Activated naive CD4-positive, alpha-beta T cell treated with Interleukin-2 at 50 U/mL for 16 hours (primary cell): ENCODE measurements at places on chromosomes 3 and 15.

DNA sequence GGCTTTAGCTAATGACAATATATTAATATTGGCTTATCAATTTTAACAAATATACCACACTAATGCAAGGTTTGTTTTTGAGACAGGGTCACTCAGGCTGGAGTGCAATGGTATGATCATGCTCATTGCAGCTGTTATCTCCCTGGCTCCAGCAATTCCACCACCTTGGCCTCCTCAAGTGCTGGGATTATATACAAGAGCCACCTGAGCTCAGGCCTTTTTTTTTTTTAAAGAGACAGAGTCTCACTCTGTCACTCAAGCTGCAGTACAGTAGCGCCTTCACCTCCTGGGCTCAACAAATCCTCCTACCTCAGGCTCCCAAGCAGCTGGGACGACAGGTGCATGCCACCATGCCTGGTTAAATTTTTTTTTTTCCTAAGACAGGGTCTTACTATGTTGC is 11.7 kb downstream of the DLG1 start:
- no peak for DNase-seq

DNA sequence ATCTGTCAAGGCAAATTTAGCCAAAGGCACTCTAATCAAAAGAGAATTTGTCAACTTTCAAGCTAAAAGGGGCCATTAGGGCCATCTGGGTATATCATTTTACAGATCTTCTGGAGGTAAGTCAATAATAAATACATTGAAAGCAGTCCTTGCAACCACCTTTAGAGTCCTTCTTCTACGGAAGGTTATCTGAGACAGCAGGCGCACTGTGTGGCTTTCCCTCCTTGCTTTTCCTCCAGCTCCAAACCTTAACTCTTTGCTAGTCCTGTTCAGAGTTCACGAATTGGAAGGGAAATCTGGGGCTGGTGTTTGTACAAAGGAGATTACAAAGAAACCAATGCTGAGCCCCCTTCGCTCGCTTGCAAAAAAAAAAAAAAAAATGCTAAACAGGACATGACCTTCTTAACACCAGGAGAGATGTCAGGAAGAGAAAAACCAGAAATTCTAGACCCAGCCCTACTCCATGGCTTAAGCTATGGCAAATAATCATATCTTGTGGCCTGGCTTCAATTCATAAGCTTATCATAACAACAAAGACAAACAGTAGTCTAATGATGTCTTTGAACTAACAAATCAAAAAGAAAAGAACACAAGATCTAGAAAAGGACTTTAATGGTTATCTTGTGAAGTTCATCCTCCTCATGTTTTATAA is 215.7 kb downstream of the STT3B start:
- no peak for DNase-seq

DNA sequence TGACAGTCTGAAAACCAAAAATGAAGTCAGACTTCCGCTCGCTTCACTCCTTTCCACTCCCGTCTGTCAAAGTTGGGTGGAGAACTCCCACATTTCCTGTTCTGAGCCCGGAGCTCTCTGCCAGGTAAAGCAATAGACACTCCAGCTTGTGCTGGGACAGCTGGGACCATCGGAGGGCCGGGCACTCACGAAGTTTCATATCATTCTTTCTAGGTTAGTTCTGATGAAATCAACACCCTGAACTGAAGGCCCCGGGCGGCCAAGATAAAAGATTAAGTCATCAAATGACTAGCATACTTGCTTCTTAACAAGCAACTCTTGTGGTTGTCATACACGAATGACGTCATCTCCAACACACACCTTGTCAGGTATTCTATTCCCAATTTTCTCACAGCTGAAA is 42.1 kb downstream of the MAGI1 start:
- no peak for DNase-seq

- no peak for DNase-seq
Measured at GRCh38 chr3:52405066-52405465, 39.8 kb downstream of the SEMA3G start.

- DNase-seq, result no peak
Measured at GRCh38 chr3:59094446-59094845, 44.6 kb upstream of the CFAP20DC start.

DNA sequence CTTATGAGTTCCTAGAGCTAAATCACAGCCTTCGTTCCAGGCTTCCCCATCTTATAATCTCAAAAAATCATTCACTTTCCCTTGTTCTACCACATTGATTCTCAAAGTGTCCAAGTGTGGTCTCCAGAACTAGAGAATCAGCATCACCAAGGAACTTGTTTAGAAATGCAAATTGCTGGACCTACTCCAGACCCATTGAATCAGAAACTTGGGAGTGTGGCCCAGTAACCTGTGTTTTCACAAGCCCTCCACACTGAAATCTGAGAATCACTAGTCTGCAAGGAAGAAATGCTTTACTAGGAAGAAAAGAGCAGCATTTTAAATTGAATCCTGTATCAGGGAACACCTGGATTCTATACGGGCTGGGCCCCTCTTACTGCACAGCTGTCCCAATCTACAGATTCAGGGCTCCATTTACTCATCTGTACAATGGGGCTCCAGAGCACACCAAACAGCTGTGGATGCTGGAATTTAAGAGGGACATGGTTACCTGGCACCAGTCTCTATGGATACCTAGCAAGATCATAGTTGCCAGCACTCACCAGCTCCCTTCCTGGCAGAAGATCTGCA is 3.9 kb downstream of the MEGF11 start:
- no peak for DNase-seq

DNA sequence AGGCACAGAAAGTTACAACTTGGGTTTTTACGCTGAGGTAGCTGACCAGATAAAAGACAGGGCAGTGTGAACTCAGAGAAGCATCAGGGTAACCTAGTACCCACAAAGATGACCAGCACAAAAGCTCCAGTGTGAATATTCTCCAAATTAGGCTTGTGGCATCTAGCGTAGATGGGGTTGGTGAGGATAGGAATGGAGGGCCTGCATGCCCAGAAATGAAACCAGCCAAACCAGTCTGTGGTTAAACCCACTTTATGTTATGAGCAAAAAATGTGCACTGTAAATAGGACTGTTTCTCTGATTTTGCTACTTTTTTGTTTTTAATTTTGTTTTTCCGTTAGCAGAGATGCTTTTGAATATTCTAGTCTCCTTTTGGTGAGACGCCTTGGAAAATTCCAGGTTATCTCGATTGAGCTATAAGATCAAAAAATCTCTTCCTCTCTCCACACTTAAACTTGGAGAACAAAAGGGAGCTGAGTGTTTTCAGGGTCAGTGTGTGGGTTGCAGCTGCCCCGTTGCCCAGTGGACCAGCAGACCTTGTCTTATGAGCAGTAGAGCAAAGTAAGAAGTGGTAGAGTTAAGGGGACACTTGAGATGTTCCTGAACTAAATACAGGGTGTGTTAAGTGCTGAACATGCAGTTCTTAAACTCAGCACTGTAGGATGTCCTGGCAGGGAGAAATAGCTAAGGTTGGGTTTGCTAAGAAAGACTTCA is 132.9 kb downstream of the C3orf38 start:
- DNase-seq, result no peak

- no peak for DNase-seq
Measured at GRCh38 chr3:40053663-40054062, 244.3 kb downstream of the MYRIP start.

DNA sequence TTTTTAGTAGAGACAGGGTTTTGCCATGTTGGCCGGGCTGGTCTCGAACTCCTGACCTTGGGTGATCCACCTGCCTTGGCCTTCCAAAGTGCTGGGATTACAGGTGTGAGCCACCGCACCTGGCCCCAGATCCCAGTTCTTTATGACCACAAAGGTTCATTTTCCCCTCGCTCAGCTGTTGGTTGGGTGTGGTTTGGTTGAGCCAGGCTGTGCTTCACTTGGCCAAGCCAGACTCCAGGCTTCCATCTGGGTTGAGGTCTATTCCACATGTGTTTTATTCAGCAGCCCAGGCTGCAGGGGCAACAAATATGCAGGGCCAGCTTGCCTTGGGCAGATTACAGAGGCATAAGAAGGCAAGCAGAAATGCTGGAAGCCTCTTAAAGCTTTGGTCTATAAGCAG is 13.7 kb downstream of the CGNL1 start:
- no peak for DNase-seq

GRCh38 chr15:42053914-42054313 is 33.1 kb upstream of the PLA2G4E start:
- DNase-seq, result no peak

GRCh38 chr3:128051459-128051836 is 789 bp upstream of the SEC61A1 start:
- DNase-seq, result no peak

DNA sequence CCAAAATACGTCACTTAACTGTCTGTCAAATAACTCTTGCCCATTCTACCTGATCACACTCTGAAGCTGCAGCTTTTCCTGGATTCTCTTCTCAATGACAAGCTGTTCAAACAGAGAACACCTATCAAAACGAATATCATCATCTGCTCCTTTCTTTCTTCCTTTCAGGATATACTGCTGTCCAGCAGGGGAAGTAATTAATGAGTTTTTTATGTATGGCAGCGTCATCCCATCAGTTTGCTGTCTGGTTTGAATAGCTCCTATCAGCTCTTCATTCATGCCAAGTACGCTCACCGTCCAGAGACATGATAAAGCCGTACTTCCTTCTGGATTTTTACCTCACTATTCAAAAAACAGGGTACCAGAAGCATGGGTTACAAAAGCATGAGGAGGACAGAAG is at the start of gene CHRM5:
Gene CHRM5 (plus strand): TSS at position 274 of the 400 bp plus-strand sequence. CDS start 94,221 bp downstream, outside the sequence.
- no peak for DNase-seq

GRCh38 chr15:96130734-96131133 is 199.8 kb upstream of the NR2F2 start:
- no peak for DNase-seq

DNA sequence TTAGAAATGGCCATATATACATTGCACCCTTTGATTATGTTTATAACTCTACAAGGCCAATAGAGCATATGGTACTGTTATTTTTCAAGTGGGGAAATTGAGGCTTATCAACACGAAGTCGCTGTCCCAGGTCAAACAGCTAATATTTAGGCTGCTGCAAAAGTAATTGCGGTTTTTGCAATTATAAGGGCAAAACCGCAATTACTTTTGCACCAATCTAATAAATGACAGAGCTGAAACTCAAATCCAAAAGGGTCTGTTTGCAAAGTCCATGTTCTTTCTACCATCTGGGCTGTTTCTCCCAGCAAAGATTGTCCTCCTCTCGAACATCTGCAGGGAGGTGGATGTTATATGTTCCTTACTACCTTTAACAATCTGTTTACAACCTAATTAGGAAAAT is 147.2 kb downstream of the CADPS start:
- DNase-seq, result no peak

- DNase-seq, result no peak
Measured at GRCh38 chr3:141262308-141262705, 30.7 kb downstream of the PXYLP1 start.

DNA sequence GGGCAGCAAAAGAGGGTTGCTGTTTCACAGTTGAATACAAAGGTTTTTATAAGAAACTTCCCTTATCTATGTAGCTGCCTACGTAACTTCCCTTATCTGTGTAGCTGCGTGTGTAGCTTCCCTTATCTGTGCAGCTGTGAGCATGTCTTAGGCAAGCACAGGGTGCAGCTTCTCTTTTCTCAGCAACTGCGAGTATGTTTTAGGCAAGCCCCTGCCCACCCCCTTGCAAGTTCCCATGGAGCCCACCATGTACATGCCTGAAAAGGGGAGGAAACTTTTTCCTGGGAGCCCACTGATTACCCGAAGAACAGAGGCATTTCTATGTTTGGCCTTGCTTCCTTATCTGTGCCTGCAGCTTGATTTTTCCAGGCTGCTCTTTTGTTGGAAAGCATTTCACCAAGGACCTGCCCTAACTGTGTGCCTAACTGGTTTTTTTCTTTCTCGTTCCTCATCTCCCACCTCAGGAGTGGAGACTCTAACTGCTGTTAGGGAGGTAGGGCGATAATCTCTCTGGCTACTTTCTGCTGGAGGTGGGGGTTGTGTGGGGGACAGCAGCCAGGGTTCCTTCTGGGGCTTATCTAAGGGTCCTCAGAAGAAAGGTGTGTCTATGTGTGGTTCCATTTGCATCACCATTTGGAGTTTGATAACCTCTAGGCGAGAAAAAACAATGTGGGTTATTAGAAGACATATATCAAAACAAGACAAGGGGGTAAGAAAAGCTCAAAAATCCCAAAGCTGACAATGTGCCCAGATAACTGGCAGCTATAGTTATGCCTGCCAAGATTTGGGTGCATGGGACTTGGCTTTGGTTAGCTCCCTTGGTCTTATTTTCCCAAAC is 26.0 kb downstream of the SORD start:
- no peak for DNase-seq

- no peak for DNase-seq
Measured at GRCh38 chr3:31696009-31696297, 163.2 kb downstream of the STT3B start.

DNA sequence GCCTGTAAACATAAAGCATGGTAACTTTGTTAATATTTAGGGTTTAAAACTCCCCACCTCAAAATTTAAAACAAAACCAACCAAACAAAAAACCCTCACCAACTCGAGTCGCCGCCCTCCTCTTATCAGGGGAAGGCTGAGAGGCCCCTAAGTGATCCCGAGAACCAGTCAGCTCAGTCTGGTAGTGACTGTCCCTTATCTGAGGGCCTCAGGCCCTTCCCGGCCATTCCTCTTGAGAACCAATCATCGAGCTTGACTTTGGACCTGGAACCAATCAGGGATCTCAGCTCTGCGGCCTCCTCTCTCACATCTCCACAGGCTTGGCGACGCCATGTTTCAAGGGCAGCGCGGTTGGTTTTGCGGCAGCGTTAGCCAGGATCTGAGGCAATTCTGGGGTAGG is at the start of gene TERB2:
Gene TERB2 (plus strand): TSS at position 300 of the 400 bp plus-strand sequence. CDS start 32 bp downstream, at position 332.
- no peak for DNase-seq

- no peak for DNase-seq
Measured at GRCh38 chr3:76656531-76657070, 383.3 kb upstream of the ROBO2 start.

GRCh38 chr3:8658306-8659212 is 14.0 kb upstream of the SSUH2 start:
- no peak for DNase-seq

DNA sequence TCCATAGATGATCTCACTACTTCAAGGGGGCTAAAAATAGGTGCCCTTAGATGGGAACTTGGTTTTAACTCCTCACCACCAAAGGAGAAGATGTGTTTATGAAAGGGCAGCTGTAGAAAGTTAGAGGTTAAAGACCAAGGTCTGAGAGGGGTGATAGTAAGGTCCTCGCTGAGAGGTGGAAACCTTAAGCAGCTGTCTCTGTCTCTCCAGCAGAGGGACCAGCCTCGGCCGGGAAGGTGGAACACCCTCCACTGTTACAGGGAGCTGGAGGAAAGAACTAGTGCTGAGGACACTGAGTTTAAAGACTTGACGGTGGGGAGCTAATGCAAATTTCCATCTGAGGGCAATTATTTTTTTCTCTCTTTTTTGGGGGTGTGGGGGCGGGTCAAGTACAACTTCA is 8.9 kb upstream of the RLBP1 start:
- no peak for DNase-seq

DNA sequence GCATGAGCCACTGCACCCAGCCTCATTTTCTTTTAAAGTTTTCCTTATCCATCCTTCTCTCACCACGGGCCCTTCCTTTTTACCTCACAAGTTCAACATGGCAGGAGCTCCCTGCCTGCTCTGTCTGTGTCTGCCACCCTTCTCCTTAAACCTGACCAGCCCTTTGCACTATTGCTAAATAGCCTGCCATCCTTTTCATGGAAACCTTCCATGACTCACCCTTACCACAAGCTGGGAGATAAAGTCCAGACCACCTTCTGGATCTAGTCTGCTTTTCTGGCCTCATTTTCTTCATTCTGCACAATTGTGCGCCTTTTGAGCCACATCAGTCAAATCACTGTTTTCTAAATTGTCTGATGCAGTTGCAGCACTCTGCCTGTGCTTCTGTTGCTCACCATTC is 8.9 kb downstream of the PARP14 start:
- DNase-seq, result no peak

- no peak for DNase-seq
Measured at GRCh38 chr3:146638718-146639117, 33.6 kb upstream of the PLSCR5 start.

- no peak for DNase-seq
Measured at GRCh38 chr3:120021523-120021922, 72.7 kb downstream of the GSK3B start.
